ENCODE measurements at places on chromosomes 7 and 10. TPM values are rescaled to one million over a fixed set of nuclear protein-coding genes. Genes with fewer than 3 reads are reported as not detected.

IRF5 gene
- polyA plus RNA-seq = 7.7 TPM

MACC1 gene
- polyA plus RNA-seq = 0.14 TPM

RAMP3 gene
- polyA plus RNA-seq = 12.4 TPM

STK31 gene
- polyA plus RNA-seq = 0.93 TPM

DHX32 gene
- polyA plus RNA-seq = 19.1 TPM

PPP1R3C gene
- polyA plus RNA-seq = 23.7 TPM

POR gene
- 86.7 TPM for polyA plus RNA-seq

PAPOLB gene
- polyA plus RNA-seq = 0.20 TPM

NMT2 gene
- 33.2 TPM for polyA plus RNA-seq

CLDN15 gene
- 9.2 TPM for polyA plus RNA-seq

CD36 gene
- 24.7 TPM for polyA plus RNA-seq

CLEC2L gene
- polyA plus RNA-seq = 48.1 TPM

CYP2E1 gene
- 21.6 TPM for polyA plus RNA-seq

ZMIZ2 gene
- 137 TPM for polyA plus RNA-seq

NPTX2 gene
- 46.6 TPM for polyA plus RNA-seq

DPYSL4 gene
- 97.6 TPM for polyA plus RNA-seq

GPR146 gene
- 3.2 TPM for polyA plus RNA-seq

SEC31B gene
- polyA plus RNA-seq = 38.4 TPM

CUBN gene
- polyA plus RNA-seq = 5.7 TPM

CABCOCO1 gene
- 4.7 TPM for polyA plus RNA-seq

TRIM50 gene
- 0.92 TPM for polyA plus RNA-seq

FBXL13 gene
- polyA plus RNA-seq = 2.2 TPM

HOGA1 gene
- polyA plus RNA-seq = 2.6 TPM

RGR gene
- 7.3 TPM for polyA plus RNA-seq

FZD8 gene
- polyA plus RNA-seq = 4.8 TPM

NEUROD6 gene
- 17.1 TPM for polyA plus RNA-seq

LEP gene
- 0.15 TPM for polyA plus RNA-seq

ZPBP gene
- polyA plus RNA-seq = 0.45 TPM

GIMAP8 gene
- polyA plus RNA-seq = 3.9 TPM

FAM221A gene
- 19.9 TPM for polyA plus RNA-seq

CLRN3 gene
- polyA plus RNA-seq = 0.18 TPM

PNLIPRP1 gene
- not detected for polyA plus RNA-seq

AGR2 gene
- polyA plus RNA-seq = 2.8 TPM

ZFAND2A gene
- 57.3 TPM for polyA plus RNA-seq

LRRC17 gene
- polyA plus RNA-seq = 65.1 TPM

PKD2L1 gene
- 0.81 TPM for polyA plus RNA-seq

OPN1SW gene
- polyA plus RNA-seq = 2.3 TPM

IL15RA gene
- polyA plus RNA-seq = 0.84 TPM

STMP1 gene
- 84.7 TPM for polyA plus RNA-seq

HEPACAM2 gene
- polyA plus RNA-seq = 0.14 TPM

OR2A7 gene
- polyA plus RNA-seq = 0.25 TPM

GSDME gene
- 53.6 TPM for polyA plus RNA-seq

Data from spinal cord (tissue), 10 donors.